ENCODE measurements at places on chromosomes 7 and 10.

GRCh38 chr7:17660116-17660515, 280.2 kb downstream of the SNX13 start:
- DNase-seq, result no peak

DNA sequence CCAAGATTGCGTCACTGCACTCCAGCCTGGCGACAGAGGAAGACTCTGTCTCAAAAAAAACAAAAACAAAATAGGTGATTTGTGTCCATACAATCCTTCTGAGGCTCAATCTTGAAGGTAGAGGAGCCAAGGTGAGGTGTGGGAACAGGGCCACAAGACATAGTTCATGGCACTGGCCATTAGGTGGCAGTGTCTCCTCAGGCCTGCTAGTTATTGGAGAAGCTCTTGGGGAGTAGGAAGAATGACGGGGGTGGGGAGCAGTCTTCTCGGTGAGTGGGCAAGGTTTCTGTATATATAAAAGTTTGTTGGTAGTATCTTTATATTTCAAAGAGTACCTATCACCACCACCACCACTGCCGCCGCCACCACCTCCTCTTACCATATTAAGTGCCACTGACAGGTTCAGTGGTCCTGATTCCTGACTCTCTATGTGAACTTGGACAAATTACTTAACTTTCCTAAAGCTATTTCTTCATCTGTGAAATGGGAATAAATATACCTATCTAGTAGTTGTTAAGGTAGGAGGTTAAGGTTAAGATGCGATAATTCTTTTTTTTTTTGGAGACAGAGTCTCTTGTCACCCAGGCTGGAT, 24.0 kb downstream of the CCSER2 start:
- DNase-seq, result peak; percentile 66

DNA sequence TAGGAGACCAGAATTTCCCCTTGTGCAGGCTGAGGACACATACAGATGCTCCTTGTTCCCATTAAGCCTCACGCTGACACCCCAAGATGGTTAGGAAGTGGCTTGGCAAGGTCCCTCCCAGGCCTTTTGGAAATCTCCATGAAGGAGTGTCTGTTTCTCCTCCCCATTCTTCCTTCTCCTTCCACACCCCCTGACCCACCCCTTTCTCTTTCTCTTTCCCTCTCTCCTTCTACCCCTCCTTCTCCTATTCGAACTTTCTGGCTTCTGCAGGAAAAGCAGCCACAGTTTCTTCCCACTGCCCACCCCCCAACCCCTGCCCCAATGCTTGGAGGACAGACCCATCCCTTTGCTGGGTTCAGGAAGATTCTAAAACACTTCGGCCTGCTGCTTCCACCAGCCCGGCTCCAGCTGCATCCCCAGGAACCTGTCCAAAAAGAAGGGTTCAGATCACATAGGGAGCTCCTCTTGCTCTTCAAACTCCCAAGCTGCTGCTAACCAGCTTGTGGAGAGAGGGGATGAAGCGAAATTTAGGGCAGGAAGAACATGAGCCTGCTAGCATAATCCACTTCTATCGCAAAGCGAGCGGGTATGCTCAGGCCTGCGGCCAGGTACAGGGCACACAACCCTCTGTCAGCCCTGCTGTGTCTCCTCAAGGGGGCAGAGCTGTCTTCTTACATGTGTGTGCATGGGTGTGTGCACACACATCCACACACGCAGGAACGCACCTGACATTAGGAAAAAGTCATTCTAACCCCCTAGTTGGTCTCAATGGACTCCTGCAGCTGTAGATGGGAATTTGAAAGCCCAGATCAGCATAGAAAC, 80.4 kb downstream of the PPP1R3C start:
- no peak for DNase-seq

DNA sequence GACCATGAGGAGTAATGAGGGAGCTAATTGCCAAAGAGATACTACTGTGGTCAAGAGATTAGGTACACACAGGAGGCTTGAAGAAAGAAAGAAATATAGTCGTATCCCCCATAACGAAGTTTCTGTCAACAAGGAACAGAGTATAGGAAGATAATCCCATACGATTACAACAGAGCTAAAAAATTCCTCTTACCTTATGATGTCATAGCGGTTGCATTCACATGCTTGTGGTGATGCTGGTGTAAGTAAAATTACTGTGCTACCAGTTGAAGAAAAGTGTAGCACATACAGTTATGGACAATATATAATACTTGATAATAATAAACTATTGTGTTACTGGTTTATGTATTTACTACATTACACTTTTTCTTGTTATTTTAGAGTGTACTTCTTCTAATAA, 51.6 kb upstream of the CASD1 start:
- DNase-seq, result no peak

GRCh38 chr10:65798133-65798532, 1127.7 kb upstream of the LRRTM3 start:
- no peak for DNase-seq

DNA sequence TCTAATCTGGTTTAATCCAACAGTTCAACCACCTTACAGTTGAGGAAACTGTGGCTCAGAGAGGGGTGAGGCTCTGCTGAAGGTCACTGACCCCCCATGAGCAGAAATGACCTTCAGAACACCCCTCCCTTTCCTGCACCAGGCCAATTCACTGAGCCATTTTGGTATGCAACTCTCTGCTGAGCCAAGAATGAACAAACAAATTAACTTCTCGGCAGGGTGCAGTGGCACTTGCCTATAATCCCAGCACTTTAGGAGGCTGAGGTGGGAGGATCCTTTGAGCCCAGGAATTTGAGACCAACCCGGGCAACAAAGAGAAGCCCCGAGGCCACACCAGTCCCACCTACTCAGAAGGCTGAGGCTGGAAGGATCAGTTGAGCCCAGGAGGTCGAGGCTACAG, 29.8 kb downstream of the PDGFA start:
- no peak for DNase-seq
